ENCODE measurements at places on chromosomes 13 and 19. TPM values are rescaled to one million over a fixed set of nuclear protein-coding genes. Genes with fewer than 3 reads are reported as not detected.

- DNase-seq = no peak
These were observed 10.9 kb downstream of the NCR1 start for GRCh38 chr19:54916822-54917221.

GRCh38 chr19:1862424-1863327 is 703 bp downstream of the KLF16 start:
- no peak for DNase-seq

- DNase-seq = no peak
These were observed 183.9 kb upstream of the SLC10A2 start for GRCh38 chr13:103250071-103250470.

DNA sequence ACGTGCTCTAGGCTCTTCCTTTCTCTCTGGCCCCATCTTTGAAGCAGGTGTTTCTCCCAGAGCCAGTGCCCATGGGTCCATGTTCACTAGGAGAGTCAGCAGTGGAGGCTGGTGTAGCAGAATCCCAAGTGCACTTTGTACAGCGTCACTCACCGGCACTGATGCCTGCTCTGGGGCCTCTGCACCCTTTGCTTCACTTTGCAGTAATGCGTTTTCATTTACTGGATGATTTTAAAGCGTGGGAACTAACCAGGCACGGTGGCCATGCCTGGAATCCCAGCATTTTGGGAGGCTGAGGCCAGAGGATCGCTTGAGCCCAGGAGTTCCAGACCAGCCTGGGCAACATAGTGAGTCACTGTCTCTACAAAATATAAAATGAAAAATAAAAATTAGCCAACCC is 30.7 kb downstream of the SLC25A42 start:
- DNase-seq = no peak

GRCh38 chr19:46591870-46592269 is 9.3 kb upstream of the CALM3 start:
- DNase-seq = no peak

The CYP4F2 gene
- not detected for total RNA-seq

GRCh38 chr19:38663156-38663651 is 15.8 kb downstream of the ACTN4 start:
- DNase-seq = no peak

GRCh38 chr13:114020750-114021463 is 47.0 kb upstream of the C13orf46 start:
- no peak for DNase-seq

DNA sequence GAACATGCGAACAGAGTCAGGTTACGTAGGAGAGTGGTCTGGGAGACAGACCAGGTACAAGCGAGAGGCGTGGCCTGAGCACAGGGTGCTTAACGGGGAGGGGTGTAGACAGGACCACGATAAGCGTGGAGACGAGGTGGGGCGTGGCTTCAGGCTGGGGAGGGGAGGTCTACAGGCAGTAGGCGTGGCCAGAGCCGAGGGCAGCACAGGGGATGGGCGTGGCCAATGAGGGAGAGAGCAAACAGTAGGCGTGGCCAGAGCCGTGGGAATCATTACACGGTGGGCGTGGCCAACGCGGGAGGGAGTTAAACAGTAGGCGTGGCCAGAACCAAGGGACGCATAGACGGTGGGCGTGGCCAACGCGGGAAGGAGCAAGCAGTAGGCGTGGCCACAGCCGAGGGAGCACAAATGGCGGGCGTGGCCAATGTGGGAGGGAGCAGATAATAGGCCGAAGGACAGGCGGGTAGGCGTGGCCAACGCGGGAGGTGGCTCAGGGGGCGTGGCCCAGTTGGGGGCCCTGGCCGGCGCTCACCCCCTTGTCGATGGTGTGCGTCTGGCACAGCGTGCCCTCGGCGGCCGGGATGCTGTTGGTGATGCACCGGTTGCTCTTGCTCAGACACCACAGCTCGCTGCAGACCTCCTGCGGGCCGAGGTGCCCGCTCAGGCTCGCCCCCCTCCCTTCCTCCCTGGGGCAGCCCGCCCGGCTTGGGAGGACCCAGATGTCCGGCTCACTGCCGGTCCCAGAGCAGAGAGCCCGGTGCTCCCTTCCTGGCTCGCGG is 15.2 kb upstream of the MYO1F start:
- no peak for DNase-seq

All from foreskin keratinocyte (primary cell).